Activated CD4-positive, alpha-beta T cell treated with anti-CD3 and anti-CD28 coated beads for 24 hours (primary cell): ENCODE measurements at places on chromosomes 4 and X.

- DNase-seq = no peak
Measured at GRCh38 chr4:37644962-37645361, 41.2 kb downstream of the RELL1 start.

DNA sequence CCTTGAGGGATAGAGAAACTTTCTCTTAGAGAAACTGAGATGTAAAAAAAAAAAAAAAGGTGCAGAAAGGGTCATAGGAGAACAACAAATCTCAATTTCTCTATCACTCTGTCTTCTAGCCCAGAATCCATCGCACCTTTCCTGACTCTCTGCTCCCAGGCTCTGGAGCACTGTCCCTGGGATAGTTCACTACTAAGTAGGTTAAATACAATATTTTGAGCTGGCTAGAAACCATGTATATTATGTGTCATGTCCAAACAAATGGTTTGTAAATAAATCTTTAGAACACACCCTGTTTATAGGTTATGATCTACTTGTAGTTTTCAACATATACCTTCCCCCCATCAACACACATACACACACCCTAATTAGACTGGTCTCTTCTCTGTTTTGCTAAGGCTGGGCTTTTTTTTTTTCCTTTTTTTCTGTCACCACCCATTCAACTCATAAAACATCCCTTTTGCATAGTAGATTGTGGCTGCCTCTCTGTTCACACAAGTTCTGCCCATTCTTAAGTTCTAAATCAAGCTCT lies 124.4 kb downstream of the KLHL13 start:
- no peak for DNase-seq

- no peak for DNase-seq
Measured at GRCh38 chr4:70269674-70270073, 27.3 kb downstream of the CSN3 start.

GRCh38 chr4:72953571-72953970 lies 115.9 kb downstream of the COX18 start:
- no peak for DNase-seq

GRCh38 chr4:112284166-112284565 lies 1.5 kb downstream of the TIFA start:
- no peak for DNase-seq

DNA sequence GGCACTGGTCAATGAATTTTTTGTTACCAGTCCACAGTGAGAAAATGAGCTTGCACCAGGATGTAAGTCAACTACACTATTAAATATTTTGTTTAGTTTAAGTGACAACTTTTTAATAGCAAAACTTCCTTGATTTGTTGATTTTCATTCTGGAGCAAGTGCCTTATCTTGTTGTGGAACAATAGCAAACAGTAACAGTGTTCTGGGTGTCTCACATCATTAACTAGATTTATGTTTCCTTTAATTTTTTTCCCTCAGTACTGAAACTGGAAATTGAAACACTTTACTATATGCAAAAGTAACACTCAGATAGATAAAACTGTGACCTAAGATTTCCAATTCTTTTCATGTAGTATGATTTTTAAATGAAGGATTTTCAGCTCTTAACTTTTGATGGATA lies 80.1 kb downstream of the GALNT7 start:
- no peak for DNase-seq

- no peak for DNase-seq
Measured at GRCh38 chr4:15792974-15793373, 14.8 kb downstream of the CD38 start.

DNA sequence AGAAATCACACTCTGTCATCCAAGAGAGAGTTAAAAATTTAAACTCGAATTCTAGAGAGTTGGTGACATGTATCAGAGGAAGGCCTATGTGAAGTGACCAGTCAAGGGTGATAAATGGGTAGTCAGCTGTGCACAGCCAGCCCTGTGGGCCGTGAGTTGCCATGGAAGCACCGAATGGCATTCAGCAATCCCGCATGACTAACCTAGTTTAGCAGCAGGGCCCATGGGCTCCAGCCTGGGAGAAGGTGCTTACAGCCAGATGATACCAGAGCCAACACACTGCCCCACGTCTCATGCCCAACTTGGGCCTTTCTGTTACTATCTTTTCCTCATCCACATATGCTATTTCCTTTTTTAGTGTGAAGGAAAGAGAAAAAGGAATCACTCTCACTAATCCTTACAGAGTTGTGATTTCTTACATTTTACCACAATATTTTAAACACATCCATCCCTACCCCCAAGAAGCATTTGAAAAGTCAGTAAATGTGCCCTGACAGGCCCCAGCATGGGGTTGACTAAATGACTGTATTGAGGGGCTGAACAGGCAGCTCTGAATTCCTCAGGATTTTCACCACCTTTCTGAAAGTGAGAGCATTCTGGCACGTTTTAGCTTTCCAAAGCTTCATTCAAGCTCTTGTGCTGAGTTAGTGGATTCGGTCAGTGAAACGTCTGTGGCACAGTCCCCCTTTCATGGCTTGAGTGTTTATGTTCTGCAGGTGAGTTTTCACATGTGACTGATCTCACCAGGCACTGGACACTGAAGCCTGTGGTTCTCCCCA lies 104.2 kb downstream of the AFF1 start:
- no peak for DNase-seq

DNA sequence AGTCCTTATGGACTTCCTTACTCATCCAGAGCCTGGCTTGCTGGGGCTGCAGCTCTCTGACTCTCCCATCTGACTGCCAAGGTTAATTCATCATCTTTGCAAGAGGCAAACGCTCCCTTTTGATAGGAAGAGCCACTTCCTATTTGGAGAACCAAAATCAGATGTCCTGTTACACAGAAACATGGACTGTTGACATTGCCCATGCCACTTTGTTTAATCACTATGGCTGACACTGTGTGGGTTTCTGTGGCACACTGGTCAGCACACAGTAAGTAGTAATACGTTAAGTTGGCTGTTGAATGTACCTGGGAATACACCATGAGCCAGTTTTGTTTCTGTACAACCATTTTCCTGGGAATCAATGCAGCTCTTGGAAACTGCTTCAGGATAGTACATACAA lies 45.1 kb upstream of the TMEM33 start:
- no peak for DNase-seq
